ENCODE measurements at places on chromosomes 13 and 19.

DNA sequence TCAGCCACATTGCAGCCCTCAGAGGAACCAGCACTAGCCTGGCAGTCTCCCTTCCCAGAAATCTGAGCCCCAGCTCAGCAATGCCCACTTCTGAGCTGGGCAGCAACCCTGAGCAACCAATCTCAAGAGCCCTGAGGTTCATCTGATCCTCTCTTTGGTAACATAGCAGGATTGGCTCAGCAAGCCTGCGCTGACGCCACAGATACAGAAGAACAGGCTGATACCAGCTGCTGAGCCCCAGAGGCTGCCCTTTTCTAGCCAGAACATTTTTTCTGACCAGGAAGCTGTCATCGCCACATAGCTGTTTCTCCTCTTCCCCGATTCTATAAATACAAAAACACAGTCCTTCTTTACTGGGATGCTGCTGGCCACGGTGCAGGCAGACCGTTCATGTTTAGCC lies 59.8 kb downstream of the TRPM4 start:
- no peak for DNase-seq

GRCh38 chr19:49145573-49146407 lies 9.4 kb downstream of the HRC start:
- peak; percentile 66 for DNase-seq

- DNase-seq, result no peak
Observed at GRCh38 chr19:33350538-33351309, 22.8 kb upstream of the CEBPG start.

GRCh38 chr13:89806594-89806993 lies 1540.9 kb upstream of the MIR17HG start:
- DNase-seq, result no peak

- no peak for DNase-seq
Observed at GRCh38 chr13:105153611-105154010, 1381.9 kb downstream of the EFNB2 start.

GRCh38 chr13:104968876-104969275 lies 1566.6 kb downstream of the EFNB2 start:
- DNase-seq, result no peak

- no peak for DNase-seq
Observed at GRCh38 chr19:8333767-8334457, 9.2 kb downstream of the KANK3 start.

- no peak for DNase-seq
Observed at GRCh38 chr19:2053601-2054389, 2.8 kb upstream of the MKNK2 start.

DNA sequence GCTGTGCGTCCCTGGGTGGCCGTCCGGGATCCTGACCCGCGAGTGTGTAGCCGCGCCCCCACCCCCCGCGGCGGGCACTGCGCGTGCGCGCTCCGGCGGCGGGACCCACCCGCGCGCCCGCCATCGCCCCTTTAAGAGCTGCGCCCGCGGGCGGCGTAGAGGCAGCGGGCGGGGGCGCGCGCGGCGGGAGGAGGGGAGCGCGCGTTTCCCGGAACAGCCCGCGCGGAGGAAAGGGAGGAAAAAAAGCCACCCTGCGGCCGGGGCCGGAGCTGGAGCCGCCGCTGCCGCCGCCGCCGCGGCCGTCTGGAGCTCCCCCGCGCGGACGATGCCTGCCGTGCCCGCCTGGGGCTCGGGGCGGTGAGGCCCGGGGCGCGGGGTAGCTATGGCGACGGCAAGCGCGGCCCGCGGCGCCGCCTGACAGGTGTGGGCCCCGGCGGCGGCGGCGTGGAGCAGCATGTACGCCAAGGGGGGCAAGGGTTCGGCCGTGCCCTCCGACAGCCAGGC lies at the start of gene SSBP4:
SSBP4 (plus strand) TSS at position 204 of the 504 bp plus-strand sequence; CDS start at position 455, 251 bp downstream.
- peak; percentile 64 for DNase-seq

- no peak for DNase-seq
Observed at GRCh38 chr13:56659041-56659471, 481.7 kb upstream of the PRR20A start.

DNA sequence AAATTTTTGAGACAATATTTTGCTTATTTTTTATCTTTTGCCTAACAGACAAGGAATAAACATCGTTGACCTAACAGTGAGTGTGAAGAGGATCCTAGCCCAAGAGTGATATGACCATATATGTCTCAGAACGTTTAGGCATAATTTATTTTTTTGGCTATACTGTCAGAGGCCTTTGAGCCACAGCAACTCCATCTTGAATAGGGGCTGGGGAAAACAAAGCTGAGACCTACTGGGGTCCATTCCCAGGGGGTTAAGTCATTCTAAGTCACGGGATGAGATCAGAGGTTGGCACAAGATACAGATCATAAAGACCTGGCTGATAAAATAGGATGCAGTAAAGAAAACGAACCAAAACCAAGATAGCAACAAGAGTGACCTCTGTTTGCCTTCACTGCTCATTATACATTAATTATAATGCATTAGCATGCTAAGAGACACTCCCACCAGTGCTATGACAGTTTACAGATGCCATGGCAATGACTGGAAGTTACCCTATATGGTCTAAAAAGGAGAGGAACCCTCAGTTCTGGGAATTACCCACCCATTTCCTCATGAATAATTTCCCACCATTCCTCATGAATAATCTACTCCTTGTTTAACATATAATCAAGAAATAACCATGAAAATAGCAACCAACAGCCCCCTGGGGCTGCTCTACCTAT lies 510.9 kb upstream of the PCDH9 start:
- no peak for DNase-seq

Measured in head of caudate nucleus (tissue), 42 donors.